ENCODE measurements at places on chromosomes 11 and 22.
A peak's percentile ranks its signal among the peaks of the same experiment; 100 is the strongest.

DNA sequence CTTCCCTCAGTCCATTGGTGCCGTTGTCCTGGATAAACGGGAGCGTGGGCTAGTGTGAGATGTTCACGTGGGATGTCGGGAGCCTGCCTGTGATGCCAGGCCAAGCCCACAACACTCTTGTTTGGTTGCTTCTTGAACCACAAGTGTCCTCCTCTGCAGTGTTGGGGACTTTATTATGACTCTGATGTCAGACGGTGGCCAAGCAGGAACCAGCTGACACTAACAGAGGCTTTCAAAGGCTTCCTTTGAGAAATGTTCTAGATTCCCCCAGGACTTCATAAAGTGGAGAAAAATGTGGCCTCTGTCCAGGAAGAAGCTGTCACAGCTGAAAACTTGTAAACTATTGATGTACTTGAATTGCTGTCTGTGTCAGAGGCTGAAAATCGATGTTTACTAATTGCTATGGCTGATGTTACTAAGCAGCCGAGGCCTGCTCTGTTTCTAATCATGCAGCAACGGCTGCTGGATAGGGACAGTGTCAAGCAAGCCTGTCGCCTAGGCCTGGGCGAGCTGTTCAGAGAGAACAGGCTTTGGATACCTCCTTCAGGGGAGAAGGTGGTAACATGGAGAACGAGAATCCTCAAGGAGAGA lies 131.7 kb downstream of the TBC1D22A start:
- no peak for DNase-seq

GRCh38 chr22:44842417-44842816 lies 90.0 kb downstream of the ARHGAP8 start:
- no peak for DNase-seq

DNA sequence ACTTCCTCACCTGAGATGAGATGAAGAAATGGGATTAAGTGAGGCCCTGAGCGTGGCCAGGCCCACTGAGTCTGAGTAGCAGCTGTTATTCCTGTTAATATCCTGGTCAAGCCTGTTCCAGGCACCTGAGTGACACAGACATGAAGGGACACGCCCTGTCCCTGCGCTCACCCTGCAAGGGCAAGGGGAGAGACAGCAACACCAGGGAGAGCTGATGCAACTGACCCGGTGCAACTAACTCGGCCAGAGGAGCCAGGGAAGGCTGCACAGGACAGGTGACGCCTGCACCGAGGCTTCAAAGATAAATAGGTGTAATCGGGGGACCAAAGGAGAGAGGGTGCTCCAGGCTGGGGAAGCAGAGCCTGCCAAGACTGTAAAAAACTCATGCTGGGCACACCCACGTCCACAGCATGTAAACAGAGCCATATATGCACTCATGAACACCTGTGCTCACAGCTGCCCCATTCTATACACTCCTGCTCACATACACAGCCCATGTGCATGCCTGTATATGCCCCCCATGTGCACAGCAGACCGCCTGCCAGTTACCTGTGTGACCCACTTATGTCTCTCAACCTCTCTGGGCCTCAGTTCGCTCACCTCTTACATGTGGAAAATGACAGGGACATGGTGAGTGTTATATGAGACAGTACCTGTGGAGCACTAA lies 22.8 kb upstream of the GCAT start:
- DNase-seq: no peak

DNA sequence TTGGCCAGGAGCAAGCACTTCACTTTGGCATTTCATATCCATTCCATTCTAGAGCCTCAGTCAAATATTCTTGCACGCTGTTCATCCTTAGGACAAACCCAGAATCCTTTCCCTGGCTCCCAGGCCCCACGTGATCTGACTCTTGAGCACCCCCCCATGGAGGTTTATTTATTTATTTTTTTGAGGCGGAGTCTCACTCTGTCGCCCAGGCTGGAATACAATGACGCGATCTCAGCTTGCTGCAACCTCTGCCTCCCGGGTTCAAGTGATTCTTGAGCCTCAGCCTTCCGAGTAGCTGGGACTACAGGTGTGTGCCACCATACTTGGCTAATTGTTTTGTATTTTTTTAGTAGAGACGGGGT lies 12.7 kb upstream of the TSGA10IP start:
- no peak for DNase-seq

GRCh38 chr22:35177811-35178210 lies 79.5 kb upstream of the HMGXB4 start:
- DNase-seq: no peak

DNA sequence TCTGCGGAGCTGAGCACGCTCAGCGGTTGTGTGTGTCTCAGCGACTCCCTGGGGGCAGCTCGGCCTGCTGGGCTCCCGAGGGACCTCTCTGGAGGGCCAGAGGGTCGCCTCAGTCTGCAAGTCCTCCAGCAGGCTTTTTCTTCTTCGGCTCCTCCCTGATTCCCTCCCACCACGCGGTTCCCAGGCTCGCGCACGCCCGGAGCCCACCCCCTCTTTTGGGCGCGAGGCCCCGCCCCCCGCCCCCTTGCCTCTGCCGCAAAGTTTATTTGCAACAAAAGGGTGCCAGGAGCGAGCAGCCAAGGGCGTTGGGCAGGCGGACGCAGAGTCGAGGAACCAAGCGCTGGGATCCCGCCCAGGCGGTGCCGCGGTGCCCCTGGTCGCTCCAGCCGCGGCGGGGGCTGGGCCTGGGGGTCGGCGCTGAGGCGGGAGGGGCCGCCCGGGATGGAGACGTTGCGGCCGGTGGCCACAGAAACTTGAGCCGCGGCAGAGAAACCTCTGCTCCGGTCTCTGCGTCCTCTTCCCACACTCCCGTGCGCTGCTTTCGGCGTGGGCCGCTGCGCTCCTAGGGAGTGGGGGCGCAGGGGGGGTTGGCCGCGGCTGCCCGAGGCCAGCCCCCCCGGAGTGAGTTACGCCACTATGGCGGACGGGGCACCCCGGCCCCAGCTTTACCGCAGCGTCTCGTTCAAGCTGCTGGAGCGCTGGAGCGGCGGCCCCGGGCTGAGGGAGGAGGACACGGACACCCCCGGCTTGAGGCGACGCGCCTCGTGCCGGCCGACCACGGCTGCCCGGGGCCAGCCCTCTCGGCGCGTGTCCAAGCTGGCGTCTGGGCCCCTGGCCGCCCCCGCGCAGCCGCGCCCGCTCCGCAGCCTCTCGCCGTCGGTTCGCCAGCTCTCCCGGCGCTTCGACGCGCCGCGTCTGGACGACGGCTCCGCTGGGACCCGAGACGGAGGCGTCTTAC lies at the start of gene ARHGEF17:
TSS of gene ARHGEF17 (plus strand) at position 274 of the 958 bp plus-strand sequence. CDS start at position 637, 363 bp downstream.
- peak; percentile 94 for DNase-seq
